ENCODE measurements at places on chromosomes 16 and 17.

DNA sequence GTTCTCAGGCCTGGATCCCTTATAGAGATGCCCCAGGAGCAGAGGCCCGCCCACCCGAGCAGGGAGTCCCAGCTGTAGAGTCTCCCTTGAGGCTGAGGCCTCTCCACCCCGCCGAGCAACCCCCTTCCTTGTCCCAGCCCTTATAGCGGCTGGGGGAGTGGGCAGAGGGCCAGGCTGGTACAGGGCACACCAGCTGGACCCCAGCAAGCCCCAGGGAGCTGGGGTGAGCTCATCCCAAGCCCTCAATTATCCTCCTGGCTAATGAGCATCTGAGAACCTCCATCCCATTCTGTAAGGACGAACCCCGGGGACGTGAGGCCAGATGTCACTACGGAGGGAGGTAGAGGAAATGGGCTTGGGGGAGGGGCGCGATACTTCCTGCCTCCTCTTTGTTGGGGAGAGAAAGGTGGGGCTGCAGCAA lies 3.2 kb upstream of the SNN start:
- no peak for DNase-seq

GRCh38 chr17:4073983-4074830 lies 68.6 kb downstream of the ZZEF1 start:
- DNase-seq, result no peak

DNA sequence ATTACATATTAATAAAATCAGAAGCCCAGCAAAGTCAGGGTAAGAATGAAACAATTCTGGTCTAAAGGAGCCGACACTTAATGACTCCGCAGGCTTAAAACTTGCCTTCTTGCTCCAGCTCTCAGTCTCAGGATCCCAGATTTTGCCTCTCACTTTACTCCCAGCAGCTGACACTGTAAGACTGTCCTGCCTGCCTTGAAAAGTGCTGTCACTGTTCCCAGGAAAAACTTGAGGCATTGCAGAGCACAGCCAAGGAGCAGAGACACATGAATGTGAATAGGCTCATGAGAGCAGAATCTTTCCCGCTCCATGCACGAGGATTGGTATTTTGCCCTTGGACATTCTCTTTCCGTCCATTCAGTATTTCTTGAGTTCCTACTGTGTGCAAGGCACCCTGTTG lies 457.6 kb upstream of the ZFHX3 start:
- DNase-seq, result no peak

GRCh38 chr16:55001931-55002330 lies 71.3 kb downstream of the IRX5 start:
- DNase-seq, result no peak

- no peak for DNase-seq
These were observed 708.0 kb upstream of the SOX9 start for GRCh38 chr17:71412803-71413202.

DNA sequence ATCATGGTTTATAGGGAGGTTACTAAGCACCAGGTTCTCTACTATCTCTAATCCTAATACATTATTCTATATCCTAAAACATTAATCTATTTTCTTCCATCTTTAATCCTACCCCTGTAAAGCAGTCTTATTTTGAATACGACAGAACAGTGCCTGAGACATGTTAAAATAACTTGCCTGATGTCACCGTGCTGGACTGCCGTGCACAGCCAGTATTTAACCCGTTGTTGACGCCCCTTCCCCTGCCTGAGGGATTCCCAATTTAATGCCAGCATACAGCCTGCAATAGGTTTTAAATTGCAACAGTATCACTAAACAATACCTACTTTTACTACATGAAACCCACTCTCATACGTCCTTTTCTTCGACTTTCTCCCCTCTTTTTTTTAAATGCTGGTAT lies 133.3 kb downstream of the PARN start:
- DNase-seq, result no peak

GRCh38 chr16:75351183-75351582 lies 82.1 kb downstream of the CFDP1 start:
- DNase-seq, result no peak

DNA sequence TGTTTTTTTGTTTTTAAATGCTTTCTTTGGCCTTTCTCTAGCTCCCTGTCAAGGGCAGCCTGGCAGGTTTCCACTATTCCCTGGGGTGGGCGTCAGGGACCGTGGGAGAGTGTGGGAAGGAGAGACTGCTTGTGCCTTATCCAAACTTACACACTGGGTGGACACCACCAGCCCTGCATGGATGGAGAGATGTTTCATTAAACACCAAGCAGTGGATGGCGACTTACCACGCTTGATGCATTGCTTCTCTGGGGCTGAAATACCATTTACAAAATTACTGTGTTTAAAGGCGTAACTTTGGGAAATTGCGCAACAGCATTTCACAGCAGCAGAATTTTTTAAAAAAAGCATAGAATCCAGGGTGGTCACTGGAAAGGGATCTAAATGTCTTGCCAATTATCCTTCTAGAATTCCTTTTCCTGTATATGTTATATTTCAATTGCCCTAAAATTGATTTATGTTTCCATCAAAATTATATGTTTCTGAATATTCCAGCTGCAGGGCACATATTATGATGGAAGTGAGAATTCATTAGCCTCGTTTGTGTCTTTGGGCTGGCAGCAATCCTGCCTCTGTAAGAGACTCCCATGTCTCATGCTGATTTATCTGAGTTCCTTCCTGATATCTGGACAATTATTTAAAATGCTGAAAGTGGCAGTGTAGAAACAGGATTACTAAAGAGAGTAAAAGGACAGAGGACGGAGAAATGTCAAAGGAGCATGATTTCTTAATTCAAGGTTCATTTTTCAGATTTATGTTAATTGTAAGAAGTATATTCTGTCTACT lies 247.3 kb downstream of the GRIN2A start:
- no peak for DNase-seq

DNA sequence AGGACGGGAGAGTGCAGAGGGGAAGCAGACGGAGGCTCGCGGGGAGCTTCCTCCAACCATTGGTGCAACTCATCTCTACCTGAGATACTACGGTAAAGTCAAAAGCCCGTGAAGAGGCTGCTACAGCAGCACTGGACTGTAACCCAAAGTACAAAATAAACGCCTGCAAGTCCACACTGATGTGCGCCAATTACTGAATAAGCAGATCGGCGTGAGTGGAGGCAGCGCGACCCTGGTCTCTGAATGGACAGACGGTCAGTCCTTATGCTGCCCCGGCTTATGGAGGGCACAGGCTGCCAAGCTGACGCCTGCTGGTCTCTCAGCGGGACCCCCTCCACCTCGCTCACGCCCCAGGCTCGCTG lies 58.5 kb downstream of the LMF1 start:
- no peak for DNase-seq

GRCh38 chr16:11297492-11298142 lies 16.5 kb upstream of the PRM1 start:
- peak; percentile 34 for DNase-seq

DNA sequence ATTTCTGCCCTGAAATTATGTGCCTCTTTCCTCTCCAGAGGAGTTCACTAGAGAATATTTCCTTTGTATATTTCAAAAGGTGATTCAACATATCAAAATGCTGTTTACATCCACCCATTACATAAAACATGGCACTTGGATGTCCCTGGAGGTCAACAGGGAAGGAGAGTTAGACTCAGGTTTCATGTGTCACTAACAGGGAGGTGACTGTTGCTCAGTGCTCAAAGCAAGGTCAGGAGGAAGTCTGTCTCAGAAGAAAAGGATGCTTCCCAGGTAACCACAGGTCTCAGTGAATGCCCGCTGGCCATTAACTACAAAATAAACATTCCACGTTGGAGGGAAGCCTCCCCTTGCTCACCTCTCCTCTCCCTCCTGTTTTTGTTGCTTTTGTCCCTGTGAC lies 198.6 kb downstream of the AXIN2 start:
- DNase-seq, result no peak

DNA sequence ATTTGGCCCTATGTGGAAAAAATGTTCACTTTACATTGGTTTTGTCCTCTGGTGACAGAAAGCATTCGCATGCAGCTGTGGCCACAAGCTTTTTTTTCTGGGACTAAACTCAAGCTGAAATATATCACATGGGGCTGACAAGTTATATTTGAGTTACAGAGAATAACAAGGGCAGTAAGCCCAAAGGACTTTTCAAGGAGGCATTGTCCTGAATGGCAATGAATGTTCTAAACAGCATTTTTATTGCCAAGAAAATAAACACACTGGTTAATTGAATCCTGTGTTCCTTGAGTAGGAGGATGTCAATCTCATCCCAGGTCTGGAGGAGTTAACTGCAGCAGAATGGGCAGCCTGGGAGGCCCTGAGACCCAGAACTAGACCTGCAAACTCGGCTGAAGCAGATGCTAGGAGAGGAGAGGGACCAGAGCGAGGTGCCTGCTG lies 114.5 kb downstream of the COPRS start:
- no peak for DNase-seq

- no peak for DNase-seq
These were observed 6.4 kb downstream of the PRKCA start for GRCh38 chr17:66308856-66309255.

GRCh38 chr16:84976644-84977400 lies 34.5 kb downstream of the ZDHHC7 start:
- DNase-seq, result no peak

GRCh38 chr16:14485811-14486519 lies 144.1 kb downstream of the PARN start:
- no peak for DNase-seq

GRCh38 chr17:31475378-31476162 lies 84.1 kb downstream of the RAB11FIP4 start:
- no peak for DNase-seq

- no peak for DNase-seq
These were observed 23.8 kb downstream of the SLC12A3 start for GRCh38 chr16:56888806-56889205.

GRCh38 chr16:2003827-2004641 lies 5.6 kb downstream of the ZNF598 start:
- DNase-seq, result peak; percentile 69

DNA sequence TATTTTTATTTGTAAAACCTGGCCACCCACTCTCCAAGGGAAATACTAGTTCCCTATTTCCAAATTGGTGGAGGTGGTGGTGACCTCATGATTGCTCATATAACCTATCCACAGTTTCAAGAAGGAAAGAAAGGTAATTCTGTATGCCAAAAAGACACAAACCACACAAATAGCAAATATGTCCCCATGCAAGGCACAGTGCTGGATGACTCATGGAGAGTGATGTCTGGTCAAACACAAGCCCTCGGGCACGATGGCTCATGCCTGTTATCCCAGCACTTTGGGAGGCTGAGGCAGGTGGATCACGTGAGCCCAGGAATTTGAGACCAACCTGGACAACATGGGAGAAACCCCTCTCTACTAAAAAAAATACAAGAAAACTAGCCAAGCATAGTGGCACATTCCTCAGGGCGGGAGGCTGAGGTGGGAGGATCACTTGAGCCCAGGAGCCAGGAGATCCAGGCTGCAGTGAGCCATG lies 64.2 kb downstream of the GNA13 start:
- no peak for DNase-seq

DNA sequence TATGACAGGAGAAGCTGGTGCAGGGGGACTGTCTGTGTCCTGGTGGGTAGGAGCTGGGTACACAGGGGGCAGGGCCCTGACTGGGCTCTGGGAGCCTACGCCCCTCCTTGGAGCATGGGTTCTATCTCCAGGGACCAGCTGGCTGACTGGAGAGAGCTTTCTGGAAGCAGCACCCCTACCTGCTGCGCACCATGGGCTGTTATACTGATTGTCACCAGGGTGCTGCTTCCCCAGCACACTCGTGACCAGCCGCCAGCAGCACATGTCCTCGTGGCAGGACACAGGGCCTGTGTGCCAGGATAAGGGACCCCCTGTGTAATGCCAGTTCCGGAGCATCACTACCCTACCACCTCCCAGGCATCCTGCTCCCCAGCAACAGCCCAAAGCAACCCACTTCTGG lies 106.0 kb downstream of the AMFR start:
- no peak for DNase-seq

DNA sequence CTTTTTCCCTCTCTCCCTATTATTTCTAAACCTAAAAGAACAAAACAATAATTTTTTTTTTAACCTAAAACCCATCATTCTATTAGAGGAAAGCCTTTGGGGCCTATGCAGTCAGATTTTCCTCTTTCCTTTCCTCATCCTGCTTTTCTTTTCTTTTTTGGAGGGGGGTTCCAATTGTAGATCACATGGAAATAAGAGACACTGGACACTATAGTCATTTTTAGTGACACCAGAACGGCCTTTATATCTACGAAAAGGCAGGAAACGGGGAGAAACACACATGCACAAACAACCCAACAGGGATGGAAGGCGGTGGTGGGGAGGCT lies 5.1 kb upstream of the ZFHX3 start:
- no peak for DNase-seq

DNA sequence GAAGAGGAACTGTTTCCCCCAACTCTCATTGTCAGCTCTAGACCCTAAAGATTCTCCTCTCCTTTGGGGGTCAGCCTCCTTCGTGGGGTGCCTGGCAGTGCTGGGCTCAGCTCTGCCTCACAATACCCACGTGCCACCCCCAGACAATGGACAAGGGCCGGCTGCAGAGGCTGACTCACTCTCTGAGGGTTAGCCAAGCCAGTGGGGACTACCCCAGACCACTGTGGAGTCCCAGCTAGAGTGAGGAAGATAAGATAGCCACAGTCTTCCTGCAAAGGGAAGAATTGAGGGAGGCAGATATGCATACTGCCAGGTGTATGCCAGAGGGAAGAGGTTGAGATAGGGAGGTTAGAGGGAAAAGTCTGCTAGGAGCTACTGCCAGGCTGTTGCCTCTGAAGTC lies 13.5 kb upstream of the MTMR4 start:
- DNase-seq, result no peak

DNA sequence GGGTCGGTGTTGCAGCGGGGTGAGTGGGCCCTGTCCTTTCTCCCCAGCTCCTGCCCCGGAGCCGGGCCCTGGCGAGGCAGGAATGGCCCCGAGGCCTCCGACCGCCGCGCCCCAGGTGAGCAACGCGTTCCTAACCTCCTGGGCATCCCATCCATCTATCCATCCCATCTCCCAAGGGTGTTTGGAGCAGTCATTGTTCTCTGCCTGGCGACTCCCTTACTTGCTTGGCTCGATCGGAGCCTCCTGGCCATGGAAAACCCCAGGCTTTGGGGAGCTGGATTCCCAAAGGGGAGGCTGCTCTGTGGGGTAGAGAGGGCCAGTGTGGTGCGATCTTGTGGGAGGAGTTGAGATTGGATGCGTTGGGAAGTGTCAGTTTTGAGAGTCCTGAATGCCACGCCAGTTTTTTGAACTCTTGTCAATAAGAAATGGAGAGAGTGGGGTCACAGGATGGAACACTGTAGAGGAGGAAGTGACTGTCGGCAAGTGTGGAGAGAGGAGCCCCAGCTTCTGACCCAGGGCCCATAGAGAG lies 684 bp downstream of the ZFP90 start:
- no peak for DNase-seq

- DNase-seq, result no peak
These were observed 1.6 kb downstream of the MYL4 start for GRCh38 chr17:47210779-47211178.

DNA sequence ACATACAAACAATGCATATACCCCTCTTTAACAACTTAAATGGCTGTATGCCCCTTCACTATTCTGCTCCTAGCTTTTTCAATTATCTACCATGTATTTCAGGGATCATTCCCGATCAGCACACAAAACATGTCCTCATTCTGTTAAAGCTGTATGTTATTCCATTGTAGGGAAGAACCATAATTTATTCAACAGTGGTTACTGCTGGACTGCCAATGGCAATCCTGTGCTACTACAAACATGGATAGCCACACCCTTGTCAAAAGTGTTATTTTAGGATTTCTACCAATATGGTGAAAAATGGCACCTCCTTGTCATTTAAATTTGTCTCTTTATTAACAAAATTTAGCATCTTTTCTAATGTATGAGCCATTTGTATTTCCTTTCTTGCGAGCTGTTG lies 85.1 kb upstream of the BCAR1 start:
- no peak for DNase-seq

Data from T-helper 2 cell (primary cell).